Right lobe of liver (tissue), 6 donors: ENCODE measurements at places on chromosomes 7 and 10. TPM values are rescaled to one million over a fixed set of nuclear protein-coding genes. Genes with fewer than 3 reads are reported as not detected.

AHR gene
- total RNA-seq, result 48.1 TPM

PLXNA4 gene
- 0.31 TPM for total RNA-seq

TMEM176B gene
- total RNA-seq, result 711 TPM

PNLIP gene
- not detected for total RNA-seq

OR2A42 gene
- total RNA-seq, result not detected

GPR26 gene
- total RNA-seq, result not detected
